ENCODE measurements at places on chromosomes 7 and 10. TPM values are rescaled to one million over a fixed set of nuclear protein-coding genes. Genes with fewer than 3 reads are reported as not detected.

Gene MYOZ1
- not detected for total RNA-seq

Gene TPST1
- total RNA-seq: 14.8 TPM

Gene ZNF22
- total RNA-seq: 7.9 TPM

Gene FAM20C
- total RNA-seq: 14.4 TPM

Gene LRMDA
- total RNA-seq: 1.3 TPM

Gene ACTR3C
- 1.8 TPM for total RNA-seq

Gene TCAF1
- total RNA-seq: 29.7 TPM

Gene NUTM2A
- total RNA-seq: 2.4 TPM

Gene AS3MT
- 2.1 TPM for total RNA-seq

Gene NANOS1
- 0.99 TPM for total RNA-seq

Gene USP6NL
- total RNA-seq: 12.7 TPM

Gene RAMP3
- not detected for total RNA-seq

Gene DKK1
- 74.1 TPM for total RNA-seq

Gene PAX4
- total RNA-seq: not detected

Gene SH2B2
- total RNA-seq: 4.0 TPM

Gene ST7
- 13.3 TPM for total RNA-seq

Gene TCF7L2
- 4.7 TPM for total RNA-seq
